ENCODE measurements at places on chromosomes 12 and 14.

DNA sequence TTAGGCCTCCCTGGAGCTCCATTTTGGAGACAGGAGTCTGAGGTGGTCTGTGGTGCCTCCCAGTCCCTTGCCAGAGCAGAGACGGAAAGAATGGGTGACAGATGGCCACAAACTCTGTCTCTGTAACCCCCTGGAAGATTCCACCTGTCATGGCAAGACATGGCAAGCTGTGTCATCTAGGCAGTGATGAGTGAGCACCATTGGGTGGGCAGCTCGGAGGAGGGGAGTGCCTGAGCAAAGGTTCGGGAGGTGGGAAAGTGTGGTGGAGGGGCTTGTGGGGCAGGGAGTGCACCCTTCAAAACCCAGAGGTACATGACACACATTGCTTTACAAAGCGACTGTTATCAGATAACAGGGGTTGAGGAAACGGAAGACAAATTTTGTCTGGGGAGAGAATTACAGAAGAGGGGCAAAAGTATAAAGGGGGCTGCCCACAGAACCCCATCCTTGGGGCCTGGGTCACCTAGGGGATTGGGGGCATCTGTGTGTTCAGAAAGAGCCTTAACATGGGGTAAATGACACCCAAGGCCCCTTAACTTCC is 3.5 kb downstream of the RIN3 start:
- DNase-seq: no peak

GRCh38 chr14:64476438-64476837 is 11.1 kb downstream of the AKAP5 start:
- no peak for DNase-seq

DNA sequence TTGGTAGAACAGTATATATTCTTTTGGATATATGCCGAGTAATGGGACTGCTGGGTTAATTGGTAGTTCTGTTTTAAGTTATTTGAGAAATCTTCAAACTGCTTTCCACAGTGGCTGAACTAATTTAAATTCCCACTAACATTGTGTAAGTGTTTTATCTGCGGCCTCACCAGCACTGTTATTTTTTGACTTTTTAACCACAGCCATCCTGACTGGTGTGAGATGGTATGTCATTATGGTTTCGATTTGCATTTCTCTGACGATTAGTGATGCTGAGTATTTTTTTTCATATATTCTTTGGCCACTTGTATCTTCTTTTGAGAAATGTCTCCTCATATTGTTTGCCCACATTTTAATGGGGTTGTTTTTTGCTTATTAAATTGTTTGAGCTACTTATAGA is 357.4 kb downstream of the C12orf50 start:
- DNase-seq: no peak

DNA sequence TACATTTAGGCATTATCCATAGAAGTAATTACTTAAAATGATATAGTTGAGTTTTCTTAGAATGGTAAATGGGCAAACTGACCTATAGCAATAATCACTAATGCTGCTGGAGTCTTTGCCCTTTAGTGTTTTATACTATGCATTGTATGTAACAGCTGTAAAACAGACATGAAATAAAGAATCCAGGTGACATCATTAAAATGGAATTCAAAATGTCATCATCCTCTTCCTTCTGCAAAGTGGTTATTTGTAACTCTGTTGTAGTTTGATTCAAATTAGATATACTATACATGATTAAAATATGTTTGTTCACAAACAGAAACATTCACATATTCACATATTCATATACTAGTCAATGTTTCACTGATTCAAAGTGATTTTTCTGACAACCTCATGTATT is 598.8 kb downstream of the SLC16A7 start:
- no peak for DNase-seq

GRCh38 chr14:102141797-102142196 is 2.1 kb downstream of the WDR20 start:
- DNase-seq: no peak

GRCh38 chr12:110002676-110003515 is 3.7 kb downstream of the ANKRD13A start:
- no peak for DNase-seq

DNA sequence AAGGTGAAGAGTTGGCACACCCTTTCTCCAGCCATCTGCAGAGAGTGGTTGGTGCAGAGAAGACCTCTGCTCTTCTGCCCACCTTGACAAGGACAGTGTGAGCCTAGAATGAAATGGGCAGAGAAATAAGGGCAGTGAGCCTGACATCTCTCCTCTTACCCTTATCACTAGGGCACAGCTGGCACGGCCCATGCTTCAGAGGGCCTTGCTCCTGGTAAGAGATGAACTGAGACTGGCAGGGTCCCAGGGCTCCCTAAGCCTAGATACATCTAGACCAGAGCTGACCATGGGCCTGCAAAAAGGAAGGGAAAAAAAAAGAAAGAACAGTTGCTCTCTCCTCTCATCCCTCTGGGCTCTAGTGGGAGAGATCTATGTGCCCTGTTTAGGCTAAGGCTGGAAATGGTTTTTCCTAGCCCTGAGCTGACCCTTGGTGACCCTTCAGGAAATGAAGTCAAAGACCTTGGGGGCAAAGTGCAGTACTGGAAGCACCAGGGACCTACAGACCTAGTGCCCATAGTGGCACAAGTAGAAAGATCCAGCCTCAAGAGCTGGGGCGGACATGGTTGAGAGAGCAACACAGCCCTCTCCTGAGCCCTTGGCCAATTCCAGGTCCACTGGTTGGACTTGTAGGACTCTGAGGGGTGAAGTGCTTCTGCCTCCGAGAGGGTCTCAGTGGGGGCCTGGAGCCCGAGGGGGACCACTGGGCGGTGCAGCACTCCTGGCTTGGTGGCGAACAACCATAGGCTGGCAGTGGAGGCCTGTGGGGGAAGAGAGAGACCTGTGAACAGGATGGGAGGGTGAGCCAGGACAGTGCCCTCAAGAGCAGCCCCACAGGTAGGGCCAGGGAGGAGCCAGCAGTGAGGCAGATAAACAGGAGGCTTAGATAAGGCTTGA is 22.0 kb downstream of the PRPF40B start:
- DNase-seq: no peak

DNA sequence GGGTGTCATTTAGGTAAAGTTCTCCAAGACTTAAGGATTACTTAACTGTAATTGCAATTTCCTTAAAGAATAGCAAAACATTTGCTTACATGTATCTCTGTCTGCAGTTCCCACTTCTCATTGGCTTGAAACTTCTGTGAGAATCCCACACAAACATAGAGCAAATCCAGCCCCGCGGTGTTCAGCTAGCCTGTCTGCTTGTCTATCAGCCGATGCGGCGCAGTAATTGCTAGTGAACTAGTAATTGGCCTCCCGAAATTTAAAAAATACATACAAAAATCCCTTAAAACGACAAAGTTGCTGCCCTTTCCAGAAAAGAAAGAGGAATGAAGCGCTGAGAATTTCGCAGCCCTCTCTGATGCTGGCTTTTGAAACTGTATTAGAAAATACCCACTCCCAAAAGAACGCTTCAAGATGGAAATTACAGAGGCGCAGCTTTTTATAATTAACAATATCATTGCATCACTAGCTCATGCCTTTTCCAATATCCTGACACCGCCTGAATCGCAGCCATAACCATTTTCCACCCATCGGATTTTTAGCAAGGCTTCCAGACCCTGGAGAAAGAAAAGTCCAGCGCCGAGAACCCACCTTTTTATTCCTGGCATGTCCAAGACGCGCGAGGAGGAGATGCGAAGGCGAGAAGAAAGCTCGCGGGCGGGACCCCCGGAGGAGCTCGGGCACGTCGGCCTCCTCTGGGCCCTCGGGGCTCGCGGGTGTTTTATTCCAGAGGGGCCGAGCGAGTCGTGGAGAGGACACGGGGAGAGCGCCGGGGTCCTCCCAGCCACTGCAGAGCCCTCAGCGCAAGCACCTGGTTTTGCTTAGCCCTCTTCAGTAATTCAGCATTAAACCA is 646 bp downstream of the FBLN5 start:
- no peak for DNase-seq
